Activated CD4-positive, alpha-beta T cell treated with anti-CD3 and anti-CD28 coated beads for 36 hours (primary cell): ENCODE measurements at places on chromosomes 11 and 22. TPM values are rescaled to one million over a fixed set of nuclear protein-coding genes. Genes with fewer than 3 reads are reported as not detected.

GRCh38 chr11:19552656-19553260 lies 159.9 kb upstream of the NAV2 start:
- H3K4me1 ChIP-seq: peaks cover 1% of the 10 kb centered on the region
- H3K4me3 ChIP-seq: no peak overlapping the region
- no peak overlapping the region for H3K27ac ChIP-seq
- H3K36me3 ChIP-seq: no peaks in the 10 kb centered on the region

DNA sequence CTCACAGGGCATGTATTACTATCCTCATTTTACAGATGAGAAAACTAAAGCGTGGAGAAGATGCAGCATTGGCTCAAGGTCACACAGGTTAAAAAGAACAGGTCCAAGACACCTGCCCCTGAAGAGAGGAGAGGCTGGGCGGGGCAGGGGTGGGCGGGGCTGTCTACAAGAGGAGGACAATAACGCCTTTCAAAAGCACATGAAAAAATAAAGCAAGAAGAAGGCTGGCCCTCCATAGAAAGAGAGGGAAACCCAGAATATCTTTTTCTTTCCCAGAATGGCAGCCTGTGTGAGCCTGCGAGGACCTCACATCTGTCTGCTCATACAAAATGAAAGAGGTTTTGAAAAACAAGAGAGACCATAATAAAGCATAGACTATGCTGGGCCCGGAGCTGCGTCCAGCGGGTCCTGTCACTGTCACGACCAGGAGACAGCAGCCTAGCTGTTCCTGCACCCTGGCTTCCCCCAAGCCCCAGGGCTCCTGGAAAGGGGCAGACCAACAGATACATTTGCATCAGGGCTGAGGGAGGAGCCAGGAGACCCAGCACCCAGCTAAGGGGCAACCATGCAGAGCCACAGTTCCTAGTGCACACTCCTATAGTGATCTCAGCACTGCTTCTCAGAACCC lies 61.6 kb downstream of the DSCAML1 start:
- no peaks in the 10 kb centered on the region for H3K36me3 ChIP-seq
- H3K27ac ChIP-seq: no peak overlapping the region
- no peaks in the 10 kb centered on the region for H3K27me3 ChIP-seq
- no peaks in the 10 kb centered on the region for H3K4me1 ChIP-seq
- no peak overlapping the region for H3K4me3 ChIP-seq

DNA sequence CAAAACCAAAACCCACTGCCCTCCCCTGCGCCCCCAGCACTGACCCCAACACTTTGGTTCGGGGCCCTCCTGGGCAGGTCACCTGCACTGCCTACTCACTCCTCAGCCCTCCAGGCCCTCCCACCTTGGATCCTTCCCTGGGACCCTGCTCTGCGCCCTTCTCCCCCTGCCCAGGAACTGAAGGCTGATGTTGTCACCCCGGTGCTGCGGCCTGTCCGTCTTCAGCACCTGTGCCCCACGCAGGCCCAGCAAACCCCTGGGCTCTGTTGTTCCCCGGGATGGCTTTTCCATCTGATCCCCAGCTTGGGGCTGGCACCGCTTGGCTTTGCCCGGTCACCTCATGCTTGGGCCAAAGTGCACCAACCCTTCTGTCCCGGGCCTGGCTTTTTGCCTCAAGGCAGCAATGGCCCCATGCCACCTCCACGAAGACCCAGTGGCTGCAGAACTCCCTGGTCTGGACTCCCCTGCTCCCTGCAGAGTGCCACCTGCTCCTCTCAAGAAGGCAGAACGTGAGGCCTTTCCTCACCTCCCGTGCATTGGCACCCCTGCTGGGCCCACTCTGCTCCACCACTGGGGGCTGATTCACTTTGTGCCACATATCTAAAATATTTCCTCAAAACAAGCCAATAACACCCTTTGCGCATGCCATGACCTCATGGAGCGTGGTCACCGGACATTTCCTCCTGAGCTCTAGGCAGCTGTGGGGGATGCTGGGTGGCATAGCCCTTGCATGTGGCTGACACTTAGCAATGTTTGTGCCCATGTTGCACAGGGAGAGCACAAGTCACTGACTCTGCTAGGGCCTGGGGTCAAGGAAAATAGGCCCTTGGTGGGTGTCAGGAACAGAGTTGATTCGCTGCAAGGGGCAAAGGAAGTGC lies 8.8 kb downstream of the PPM1F start:
- peaks cover 2% of the 10 kb centered on the region for H3K36me3 ChIP-seq
- no peak overlapping the region for H3K27ac ChIP-seq
- no peaks in the 10 kb centered on the region for H3K27me3 ChIP-seq
- DNase-seq: no peak

GRCh38 chr22:19795617-19796008 lies 35.0 kb downstream of the TBX1 start:
- no peak overlapping the region for H3K4me3 ChIP-seq
- H3K36me3 ChIP-seq: peaks cover 32% of the 10 kb centered on the region
- no peak for DNase-seq
- peaks cover 10% of the 10 kb centered on the region for H3K4me1 ChIP-seq

GRCh38 chr22:50600967-50601668 lies 525 bp downstream of the MAPK8IP2 start:
- H3K27ac ChIP-seq: no peak overlapping the region
- H3K4me1 ChIP-seq: peaks cover 7% of the 10 kb centered on the region
- peak overlapping the region; percentile 49 for H3K4me3 ChIP-seq
- no peaks in the 10 kb centered on the region for H3K36me3 ChIP-seq
- peaks cover 31% of the 10 kb centered on the region for H3K27me3 ChIP-seq
- DNase-seq: no peak

DNA sequence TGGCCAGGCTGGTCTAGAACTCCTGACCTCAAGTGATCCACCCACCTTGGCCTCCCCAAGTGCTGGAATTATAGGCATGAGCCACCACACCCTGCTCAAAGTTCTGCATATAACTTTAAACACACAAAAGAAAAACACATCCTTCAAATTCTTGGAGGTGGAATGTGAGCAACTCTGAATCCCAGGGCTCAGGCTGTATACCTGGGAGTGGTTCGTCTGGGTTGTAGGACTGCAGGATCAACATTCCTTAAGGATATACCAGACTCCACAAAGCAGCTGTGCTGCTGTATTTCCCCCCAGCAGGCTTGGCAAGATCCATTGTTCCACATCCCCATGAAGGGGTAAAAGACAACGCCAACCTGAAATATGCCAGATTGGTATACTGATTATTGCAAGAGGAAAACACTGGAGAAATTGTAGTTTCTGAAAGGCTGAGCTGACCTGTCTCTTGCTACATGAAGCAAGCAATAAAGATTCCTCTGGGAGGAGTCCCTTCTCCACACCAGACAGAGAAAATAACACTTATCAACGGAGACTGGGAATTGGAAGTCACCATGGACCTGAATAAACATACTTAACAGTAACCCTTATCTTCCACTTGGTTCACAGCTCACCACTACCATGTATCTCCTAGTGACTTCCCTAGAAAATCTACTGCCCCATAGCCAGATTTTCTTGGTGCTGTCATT lies 12.2 kb upstream of the RPS3 start:
- H3K27me3 ChIP-seq: peaks cover 4% of the 10 kb centered on the region
- DNase-seq: no peak
- H3K4me1 ChIP-seq: peaks cover 17% of the 10 kb centered on the region
- no peak overlapping the region for H3K27ac ChIP-seq
- no peak overlapping the region for H3K4me3 ChIP-seq
- H3K36me3 ChIP-seq: no peaks in the 10 kb centered on the region

DNA sequence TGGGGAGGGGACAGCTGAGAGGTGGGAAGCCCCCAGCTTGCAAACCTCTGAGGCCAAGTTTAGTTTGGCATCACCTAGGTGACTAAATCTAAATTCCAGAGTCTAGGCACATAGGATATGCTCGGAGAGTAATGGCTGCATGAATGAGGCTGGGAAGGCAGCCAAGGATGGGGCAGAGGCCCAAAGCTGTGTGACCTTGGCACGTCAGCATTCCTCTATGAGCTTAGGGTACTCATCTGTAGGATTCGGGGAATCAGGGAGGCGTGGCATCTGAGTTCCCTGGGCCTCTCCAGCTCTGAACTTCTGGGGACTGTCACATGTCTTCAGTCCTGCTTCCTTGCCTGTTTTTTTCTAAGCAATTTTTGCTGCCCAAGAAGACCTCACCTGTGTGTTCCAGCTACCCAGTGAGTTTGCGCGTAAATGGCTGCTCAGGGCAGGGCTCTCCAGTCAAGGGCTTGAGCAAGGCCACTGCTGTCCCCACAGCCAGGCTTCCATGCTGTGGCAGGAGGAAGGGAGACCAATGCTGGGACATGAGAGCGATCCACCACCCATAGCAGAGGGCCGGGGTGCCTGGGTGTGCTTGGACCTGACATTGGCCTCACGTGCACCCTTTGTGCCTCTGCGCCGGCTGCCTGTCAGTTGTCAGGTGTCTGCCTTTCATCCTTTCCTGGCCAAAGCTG lies 13.9 kb downstream of the DAGLA start:
- H3K4me3 ChIP-seq: no peak overlapping the region
- H3K27ac ChIP-seq: no peak overlapping the region
- no peak for DNase-seq
- H3K27me3 ChIP-seq: no peaks in the 10 kb centered on the region
- H3K36me3 ChIP-seq: no peaks in the 10 kb centered on the region
- peaks cover 27% of the 10 kb centered on the region for H3K4me1 ChIP-seq

DNA sequence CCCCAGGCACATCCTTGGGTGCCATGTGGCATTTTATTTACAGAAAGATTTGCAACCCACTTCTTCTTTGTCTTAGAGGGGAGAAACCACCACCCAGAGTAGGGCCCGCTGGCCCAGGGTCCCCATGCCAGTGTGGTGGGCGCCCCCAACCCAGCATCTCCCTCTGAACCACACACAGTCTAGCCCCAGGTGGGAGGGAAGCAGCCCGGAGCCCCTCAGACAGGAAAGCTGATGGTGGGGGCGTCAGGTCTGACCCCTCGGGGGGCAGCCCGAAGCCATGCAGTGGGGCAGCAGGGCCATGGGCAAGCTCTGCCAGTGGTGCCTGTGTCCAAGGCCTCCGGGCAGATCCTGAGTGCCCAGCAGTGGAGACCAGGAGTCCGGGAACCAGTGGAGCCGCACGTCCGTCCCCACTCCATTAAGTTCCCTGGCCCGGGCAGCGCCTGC lies 11.7 kb downstream of the TRPM5 start:
- H3K36me3 ChIP-seq: no peaks in the 10 kb centered on the region
- no peak overlapping the region for H3K27ac ChIP-seq
- H3K27me3 ChIP-seq: no peaks in the 10 kb centered on the region
- H3K4me1 ChIP-seq: no peaks in the 10 kb centered on the region
- DNase-seq: no peak

DNA sequence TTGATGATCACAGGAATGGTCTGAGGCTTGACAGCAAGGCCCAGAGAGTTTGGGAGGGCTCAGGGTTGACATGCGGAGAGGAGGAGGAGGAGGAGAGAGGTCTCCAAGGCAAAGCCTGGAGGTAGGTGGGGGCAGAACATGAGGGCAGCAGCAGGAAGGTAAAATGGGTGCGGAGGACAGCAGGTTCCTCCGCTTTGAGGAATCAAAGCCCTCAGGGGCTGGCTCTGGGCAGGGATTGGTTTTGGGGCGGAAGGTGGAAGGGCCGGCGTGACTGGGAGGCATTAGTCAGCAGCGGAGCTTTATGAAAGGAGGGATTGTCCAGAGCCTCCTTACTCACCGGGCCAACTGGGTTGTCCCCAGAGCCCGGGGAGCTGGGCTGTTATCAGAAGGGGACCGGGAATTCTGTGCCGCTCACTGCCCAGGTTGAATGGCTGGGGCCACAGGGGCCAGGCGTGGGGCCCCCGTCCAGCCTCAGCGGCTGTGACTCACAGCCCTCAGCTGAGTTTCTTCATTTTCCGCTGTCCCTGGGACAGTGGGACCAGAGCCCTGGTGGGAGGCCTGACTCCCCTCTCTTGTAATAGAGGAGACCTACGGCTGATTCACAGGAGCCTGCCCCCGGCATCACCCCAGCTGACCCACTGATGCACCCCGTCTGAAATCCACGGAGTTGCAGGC lies 36.2 kb downstream of the LIF start:
- H3K27me3 ChIP-seq: no peaks in the 10 kb centered on the region
- no peak overlapping the region for H3K4me3 ChIP-seq

- H3K36me3 ChIP-seq: peaks cover 42% of the 10 kb centered on the region
- H3K27me3 ChIP-seq: no peaks in the 10 kb centered on the region
- peak; percentile 63 for DNase-seq
Observed at GRCh38 chr22:31488988-31489617, 539 bp downstream of the EIF4ENIF1 start.

GRCh38 chr22:27306771-27307170 lies 494.8 kb downstream of the MN1 start:
- no peak for DNase-seq
- no peaks in the 10 kb centered on the region for H3K4me1 ChIP-seq
- H3K27me3 ChIP-seq: peaks cover 2% of the 10 kb centered on the region

DNA sequence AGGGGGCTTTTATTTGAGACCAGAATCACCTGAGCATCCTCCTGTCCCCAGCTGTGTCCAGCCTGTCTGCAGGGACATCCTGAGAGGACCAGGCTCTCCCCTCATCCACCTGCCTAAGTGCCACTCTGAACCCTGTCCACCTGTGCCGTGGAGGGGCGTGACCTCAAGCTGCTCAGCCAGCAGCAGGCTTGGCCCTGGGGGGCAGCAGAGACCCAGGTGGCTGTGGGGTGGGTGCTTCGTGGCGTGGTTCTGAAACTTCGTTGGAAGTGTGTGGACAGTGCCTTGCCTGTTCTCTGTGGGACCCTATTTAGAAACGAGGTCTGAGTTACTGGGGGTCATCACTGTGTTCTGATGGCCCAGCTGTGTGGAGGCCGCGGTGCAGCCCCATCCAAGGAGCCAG lies 72.7 kb downstream of the LRP5 start:
- no peaks in the 10 kb centered on the region for H3K36me3 ChIP-seq
- peaks cover 7% of the 10 kb centered on the region for H3K4me1 ChIP-seq
- H3K27ac ChIP-seq: no peak overlapping the region
- H3K27me3 ChIP-seq: peaks cover under 1% of the 10 kb centered on the region
- DNase-seq: no peak

DNA sequence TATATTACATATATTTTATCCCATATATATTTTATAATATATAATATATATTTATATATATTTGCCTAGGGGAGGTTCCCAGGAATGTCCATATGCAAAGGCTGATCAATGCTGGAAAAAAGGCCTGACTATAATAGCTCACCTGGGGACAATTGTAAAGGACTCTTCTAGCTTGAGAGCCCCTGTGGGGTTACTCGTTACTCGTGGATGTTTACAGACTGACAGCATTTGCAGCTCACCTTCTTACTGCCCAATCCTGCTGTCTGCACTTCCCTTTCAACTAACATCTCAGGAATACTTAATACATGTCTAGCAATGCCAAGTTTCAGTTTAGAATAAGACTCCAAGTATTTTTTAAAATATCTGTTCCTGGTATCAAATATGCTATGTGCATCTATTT lies 1365.4 kb upstream of the RAG2 start:
- no peaks in the 10 kb centered on the region for H3K27me3 ChIP-seq
- H3K4me1 ChIP-seq: no peaks in the 10 kb centered on the region
- no peaks in the 10 kb centered on the region for H3K36me3 ChIP-seq

The OR10G4 gene
- not detected for total RNA-seq

The GLB1L2 gene
- 4.2 TPM for total RNA-seq

The RIMBP3C gene
- 0.18 TPM for total RNA-seq

The MYO7A gene
- total RNA-seq: 0.48 TPM

The GRAMD1B gene
- total RNA-seq: 38.6 TPM

The NDUFA6 gene
- 123 TPM for total RNA-seq

The PEX16 gene
- total RNA-seq: 33.4 TPM

The OOSP4B gene
- not detected for total RNA-seq

The C22orf15 gene
- total RNA-seq: 0.30 TPM
